Umbilical cord (tissue), 2 donors: ENCODE measurements at places on chromosomes 13 and 19.

- peak; percentile 65 for DNase-seq
Measured at GRCh38 chr19:48290401-48290770, 20.5 kb downstream of the ZNF114 start.

GRCh38 chr19:4583961-4584669 lies 24.6 kb upstream of the SEMA6B start:
- DNase-seq, result no peak

DNA sequence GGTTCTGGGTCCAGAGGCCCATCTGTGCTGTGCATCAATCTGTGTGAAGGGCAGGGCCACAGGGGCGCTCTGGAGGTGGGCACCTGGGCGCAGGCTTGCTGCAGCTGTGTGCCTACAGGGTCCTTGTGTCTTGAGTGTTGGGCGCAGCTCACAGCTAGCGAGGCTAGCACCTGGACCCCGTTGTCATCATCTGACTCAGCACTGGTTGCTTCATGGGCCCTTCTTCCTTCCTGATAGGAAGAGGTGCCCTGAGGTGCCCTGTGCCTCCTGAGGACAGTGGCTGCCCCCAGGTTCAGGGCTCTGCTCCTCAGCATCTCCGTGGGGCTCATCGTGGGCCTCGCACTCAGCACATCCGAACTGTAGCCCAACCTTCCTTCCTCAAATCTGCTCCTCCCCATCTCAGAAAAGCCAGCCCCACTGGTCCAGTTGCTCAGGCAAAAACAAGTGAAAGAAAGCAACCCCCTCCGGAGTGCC lies 54.8 kb downstream of the GATAD2A start:
- no peak for DNase-seq

DNA sequence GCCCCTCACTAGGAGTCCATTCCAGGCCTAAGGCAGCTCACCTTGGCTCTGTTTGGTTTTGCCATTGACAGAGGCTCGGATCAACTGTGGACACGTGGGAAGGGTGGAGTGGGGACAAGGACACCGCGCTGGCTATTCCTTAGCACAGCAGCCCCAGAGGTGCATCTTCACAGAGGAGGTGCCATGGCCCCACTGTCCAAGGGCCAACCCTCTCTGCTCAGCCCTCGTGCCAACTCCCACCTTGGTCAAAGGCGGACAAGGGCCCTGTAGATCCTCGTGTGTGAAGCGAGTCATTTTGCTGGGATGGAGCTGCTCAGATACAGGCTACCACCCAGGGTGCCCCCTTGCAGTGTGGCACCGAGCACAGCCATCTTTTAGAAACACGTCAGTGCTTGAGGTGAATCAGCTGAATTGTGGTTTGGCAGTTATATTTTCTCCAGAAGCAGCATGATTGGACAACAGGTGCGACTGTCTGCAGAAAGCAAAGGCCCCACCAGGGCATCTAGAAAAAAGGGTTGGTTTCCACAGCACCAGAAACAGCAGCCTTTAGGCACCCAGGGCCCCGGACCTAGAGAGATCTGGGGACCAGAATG lies 192.1 kb upstream of the GPR12 start:
- DNase-seq, result no peak

- peak; percentile 51 for DNase-seq
Measured at GRCh38 chr19:43465468-43466120, at the start of gene LYPD3. Gene LYPD3, minus strand, starts transcription at chr19:43465608. Its CDS starts 37 bp downstream, at chr19:43465571.

- peak; percentile 85 for DNase-seq
Measured at GRCh38 chr13:40192452-40192851, 474.0 kb downstream of the FOXO1 start.

GRCh38 chr13:103694471-103694870 lies 628.3 kb upstream of the SLC10A2 start:
- peak; percentile 4 for DNase-seq

DNA sequence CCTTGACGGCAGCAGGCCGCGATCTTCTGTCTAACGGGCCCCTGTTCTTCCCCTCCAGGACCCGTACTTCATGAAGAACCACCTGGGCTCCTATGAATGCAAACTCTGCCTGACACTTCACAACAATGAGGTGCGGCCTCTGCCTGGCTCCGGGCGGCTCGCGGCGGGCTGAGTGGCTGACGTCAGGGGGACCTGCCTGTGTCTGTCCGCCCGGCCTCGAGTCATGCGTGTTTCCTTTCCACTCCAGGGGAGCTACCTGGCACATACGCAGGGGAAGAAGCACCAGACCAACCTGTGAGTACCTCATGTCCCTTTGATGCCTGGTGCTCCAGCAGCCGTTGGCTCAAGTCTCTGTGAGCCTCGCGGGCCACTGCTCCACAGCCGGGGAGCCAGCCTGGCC lies 4.6 kb upstream of the AMH start:
- no peak for DNase-seq

GRCh38 chr19:50357178-50358100 lies 8.0 kb downstream of the NAPSA start:
- peak; percentile 69 for DNase-seq

DNA sequence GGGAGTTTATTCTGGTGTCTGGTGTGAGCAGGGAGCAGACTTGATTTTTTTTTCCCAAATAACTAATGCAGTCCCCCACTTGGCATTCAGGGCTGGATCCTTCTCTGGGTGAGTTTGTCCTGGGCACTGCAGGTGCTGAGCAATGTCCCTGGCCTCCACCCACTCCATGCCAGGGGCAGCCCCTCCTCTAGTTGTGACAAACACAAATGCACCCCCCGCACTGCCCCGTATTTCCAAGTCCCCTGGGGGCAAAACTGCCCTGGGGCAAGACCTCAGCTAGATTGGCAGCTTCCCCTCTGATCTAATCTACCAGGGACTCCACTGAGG lies 6.4 kb downstream of the MOB3A start:
- no peak for DNase-seq

GRCh38 chr13:94063096-94063495 lies 416.4 kb downstream of the DCT start:
- no peak for DNase-seq

GRCh38 chr19:7897292-7897691 lies 6.4 kb upstream of the MAP2K7 start:
- no peak for DNase-seq

DNA sequence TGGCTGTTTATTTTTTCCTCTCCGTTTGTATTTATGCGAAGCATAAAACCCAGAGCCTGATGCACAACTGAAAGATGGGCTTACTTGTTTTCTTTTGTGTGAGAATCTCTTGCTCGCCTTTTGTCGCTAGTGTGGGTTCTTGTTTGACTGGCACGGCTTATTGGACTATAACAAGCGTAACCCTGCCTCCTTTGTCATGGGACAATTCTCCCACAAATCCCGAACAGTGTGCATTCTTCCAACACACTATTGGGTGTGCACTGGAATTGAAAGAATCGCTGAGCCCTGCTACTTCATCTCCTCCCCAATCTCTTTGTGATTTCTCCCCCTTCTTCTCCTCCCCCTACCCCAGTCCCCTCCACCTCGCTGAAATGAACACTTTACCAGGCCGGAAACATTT lies 110.8 kb downstream of the ZIC5 start:
- no peak for DNase-seq

DNA sequence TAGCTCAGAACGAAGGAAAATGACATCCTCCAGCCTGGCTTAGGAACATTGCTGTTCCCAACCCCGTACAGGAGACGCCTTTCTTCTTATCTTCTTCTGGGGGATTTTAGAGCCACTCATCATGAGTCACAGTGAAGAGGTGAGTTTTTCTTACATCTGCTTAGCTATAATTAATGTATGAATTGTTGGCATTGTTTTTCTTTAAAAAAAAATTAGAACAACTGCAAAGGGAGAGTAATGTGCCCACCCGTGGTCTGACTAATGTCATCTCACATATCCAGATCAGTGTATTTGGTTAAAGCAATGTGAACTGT lies 310.6 kb upstream of the TSHZ3 start:
- DNase-seq, result no peak

GRCh38 chr13:48000559-48001113 lies 437 bp downstream of the SUCLA2 start:
- DNase-seq, result no peak

- DNase-seq, result no peak
Measured at GRCh38 chr13:67231289-67232000, 1.3 kb upstream of the PCDH9 start.

GRCh38 chr19:39867133-39867532 lies 21.0 kb upstream of the FBL start:
- DNase-seq, result no peak

GRCh38 chr13:32914686-32915085 lies 101.5 kb upstream of the KL start:
- no peak for DNase-seq

GRCh38 chr13:89468081-89468480 lies 1796.9 kb downstream of the SLITRK5 start:
- no peak for DNase-seq

DNA sequence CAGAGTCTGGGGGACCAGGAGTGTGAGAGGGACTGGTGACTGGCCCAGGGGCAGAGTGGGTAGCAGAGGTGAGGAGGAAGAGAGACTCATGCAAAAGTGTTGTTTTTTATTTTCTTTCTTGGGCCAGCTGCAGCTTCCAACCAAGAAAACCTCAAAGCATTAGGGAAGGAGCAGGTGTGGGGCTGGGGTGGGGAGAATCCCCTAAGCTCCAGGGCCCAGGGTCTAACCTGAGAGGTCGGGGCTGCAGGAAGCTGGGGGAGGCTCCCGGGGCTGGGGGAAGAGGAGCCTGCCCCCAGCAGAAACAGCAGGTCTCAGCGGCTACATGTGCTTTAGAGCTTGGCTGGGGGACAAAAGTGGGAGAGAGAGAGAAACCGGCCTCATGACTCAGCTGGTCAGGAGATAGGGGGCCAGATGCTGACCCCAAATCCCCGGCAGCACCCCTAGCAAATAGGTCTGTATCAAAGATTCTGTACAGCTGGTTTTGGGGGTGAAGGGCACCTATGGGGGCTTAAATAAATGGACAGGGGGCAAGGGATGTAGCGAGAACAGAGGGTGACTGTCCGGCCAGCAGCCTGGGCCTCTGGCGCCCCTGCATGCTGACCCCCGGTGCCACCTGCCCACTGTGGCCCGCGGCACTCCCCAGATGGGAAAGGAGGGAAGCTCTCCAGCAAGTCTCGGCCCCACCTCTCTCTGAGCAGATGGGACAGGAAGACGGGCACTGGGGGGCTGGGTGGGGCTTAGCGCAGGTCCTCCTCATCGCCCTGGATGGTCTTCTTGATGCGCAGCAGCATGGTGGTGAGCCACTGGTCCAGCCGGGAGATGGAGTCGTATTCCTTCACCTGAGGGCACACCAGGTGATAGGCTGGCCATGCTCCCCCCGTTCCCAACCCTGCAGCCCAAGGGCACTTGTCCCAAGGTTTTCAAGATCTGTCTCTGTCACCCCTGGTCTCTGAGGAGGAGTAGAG lies 3.8 kb upstream of the KPTN start:
- no peak for DNase-seq

DNA sequence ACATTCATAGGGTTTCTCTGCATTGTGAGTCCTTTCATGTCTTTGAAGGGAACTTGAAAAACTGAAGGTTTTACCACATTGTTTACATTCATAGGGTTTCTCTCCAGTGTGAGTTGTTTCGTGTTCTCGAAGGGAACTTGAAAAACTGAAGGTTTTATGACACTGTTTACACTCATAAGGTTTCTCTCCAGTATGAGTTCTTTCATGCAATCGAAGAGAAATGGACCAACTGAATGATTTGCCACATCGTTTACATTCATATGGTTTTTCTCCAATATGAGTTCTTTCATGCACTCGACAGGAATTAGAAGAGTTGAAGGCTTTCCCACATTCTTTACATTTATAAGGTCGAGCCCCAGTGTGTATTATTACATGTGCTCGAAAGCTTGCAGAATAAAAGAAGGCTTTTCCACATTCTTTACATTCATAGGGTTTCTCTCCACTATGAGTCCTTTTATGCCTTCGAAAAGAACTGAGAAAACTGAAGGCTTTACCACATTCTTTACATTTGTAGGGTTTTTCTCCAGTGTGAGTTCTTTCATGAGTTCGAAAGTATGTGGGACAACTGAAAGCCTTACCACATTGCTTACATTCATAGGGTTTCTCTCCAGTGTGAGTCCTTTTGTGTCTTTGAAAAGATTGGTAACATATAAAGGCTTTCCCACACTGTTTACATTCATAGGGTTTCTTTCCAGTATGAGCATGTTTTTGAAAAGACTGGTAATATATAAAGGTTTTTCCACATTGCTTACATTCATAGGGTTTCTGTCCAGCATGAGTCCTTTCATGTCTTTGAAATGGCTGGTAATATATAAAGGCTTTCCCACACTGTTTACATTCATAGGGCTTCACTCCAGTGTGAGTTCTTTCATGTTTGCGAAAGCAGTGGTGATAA lies 20.7 kb downstream of the ZNF14 start:
- DNase-seq, result no peak

DNA sequence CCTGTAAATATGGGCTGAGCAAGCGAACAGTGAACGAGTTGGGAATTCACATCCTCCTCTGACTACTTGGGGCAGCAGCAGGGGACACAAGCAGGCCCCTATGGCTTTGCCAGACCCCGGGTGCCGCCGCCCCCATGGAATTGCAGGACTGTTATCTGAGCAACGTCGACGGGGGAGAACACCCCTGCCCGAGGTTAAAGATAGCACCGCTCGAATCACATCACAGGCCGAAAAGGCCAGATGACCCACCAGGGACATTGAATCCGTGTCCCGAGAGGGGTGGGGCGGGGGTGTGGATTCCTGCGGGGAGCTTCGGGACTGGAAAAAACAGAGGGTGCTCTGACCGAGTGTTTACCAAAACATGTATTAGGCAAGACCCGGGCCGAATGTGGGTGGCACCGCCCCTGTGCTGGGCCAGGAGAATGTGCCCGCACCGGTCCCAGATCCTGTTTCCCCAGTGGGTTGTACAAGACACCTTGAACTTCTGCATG lies 9.1 kb downstream of the FEM1A start:
- DNase-seq, result peak; percentile 62

DNA sequence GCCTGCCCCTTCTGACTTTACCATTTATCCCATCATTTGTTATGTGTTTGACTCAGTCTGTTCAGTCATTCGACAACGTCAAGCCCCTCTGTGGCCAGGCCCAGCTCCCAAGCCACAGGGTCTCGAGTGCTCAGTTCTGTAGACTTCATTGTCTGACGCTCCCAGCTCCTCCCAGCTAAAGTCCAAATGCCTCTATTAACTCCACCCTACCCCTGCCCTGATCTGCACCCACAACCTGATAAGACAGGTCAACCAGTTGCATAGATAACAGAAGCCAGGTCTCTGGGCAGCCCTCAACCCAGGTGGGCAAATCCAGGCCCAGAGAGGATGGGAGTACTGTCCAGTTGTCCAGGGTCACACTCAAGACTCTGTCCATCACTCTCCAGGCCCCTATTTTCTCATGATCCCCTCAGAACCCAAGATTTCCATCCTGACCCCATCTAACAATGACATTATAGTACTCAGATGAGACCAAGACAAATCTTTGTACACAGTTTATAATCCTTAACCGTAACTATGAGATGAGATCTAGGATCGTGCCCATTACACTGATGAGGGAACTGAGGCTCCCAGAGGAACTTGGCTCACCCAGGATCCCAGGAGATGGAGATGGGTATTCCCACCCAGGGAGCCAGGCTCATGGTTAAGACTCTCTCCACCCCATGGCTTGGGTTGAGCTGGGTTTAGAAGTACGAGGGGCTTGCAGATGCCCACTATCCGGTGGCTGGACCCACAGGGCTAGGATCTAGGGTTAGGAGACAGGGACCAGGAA lies 1.1 kb downstream of the TM6SF2 start:
- no peak for DNase-seq

GRCh38 chr13:30697177-30697953 lies 38.0 kb upstream of the ALOX5AP start:
- DNase-seq, result no peak
